WTC11 (cell line): ENCODE measurements at places on chromosomes 3 and 15.

- DNase-seq = no peak
These were observed 14.2 kb upstream of the NRROS start for GRCh38 chr3:196625331-196625730.

GRCh38 chr3:176712191-176712590 lies 485.1 kb downstream of the TBL1XR1 start:
- no peak for DNase-seq

DNA sequence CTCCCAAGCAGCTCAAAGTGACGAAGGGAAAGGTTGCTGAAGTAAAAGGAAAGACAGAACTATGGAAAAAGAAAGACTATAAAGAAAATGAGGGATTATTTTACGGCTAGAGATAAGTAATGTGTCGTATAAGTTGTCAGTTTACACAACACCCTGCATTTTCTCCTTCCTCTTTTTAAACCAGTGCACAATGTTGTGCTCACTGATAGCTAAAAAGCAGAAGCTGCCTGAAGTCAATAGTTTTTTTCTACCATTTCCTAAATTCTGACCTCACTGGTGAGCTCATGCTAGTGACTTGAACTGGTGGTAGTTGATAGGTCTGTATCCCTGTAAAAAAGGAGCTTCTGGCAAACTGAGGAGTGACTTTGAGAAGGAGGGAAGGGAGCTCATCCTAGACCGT lies 368.6 kb upstream of the GBE1 start:
- no peak for DNase-seq

DNA sequence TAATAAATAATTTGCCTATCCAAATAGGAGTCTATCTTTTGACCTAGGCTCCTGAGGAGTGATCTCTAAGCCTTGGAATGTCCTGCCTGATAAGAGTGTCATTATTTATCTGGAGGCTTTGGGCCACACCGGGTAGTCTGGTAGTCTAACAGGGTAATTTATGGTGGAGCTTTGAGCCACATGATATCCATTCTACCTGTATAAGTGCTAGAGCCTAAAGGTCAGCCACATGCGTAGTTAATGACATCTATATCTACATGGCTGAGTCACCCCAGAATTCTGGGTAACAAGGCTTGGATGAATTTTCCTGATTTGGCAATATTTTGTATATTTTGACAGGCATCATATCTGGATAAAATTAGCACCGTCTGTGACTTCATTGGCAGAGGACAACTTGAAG lies 681.4 kb downstream of the MCTP2 start:
- no peak for DNase-seq

GRCh38 chr15:58369956-58370355 lies 61.8 kb upstream of the LIPC start:
- no peak for DNase-seq

DNA sequence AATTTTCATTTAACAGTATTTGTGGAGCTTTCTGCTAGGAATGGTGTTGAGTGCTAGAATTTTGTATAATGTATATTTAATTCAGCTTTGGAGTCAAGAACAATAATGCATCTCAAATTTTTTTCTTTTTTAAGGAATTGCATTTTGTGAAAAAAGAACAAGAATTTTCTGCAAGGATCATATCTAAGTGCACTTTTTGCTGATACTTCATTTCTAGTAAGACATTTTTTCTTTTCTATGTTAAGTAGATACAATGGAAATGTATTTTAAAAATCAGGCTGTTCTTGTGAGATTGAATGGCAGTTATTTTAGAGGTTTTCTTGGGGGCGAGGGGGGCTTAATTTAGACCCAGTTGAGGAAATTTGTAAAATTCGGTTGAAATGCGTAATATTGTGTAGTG lies 32.5 kb downstream of the MEF2A start:
- DNase-seq = no peak

GRCh38 chr3:170746175-170746942 lies 123.6 kb downstream of the RPL22L1 start:
- DNase-seq = no peak

DNA sequence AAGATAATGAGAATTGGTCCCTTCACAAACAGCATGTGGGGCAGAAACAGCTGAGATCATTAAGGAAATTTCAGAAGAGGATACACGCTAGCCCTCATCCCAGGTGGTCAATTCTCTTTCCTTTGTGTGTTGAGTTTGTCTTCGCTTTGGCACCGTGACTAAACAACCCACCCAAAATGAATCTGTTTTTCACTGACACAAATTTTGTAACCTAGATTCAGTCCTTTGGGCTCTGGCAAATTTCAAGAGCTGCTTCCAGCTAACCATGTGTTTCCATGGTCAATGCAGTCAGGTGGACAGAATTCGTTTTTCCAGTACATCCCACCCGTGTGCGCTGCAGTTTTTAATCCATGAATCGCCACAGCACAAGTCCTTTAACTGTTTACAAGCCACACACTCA lies 435.4 kb downstream of the WDR72 start:
- DNase-seq = no peak

- DNase-seq = no peak
These were observed 3.5 kb downstream of the SMAD6 start for GRCh38 chr15:66705277-66706146.

GRCh38 chr3:24596626-24597025 lies 102.0 kb upstream of the THRB start:
- no peak for DNase-seq

DNA sequence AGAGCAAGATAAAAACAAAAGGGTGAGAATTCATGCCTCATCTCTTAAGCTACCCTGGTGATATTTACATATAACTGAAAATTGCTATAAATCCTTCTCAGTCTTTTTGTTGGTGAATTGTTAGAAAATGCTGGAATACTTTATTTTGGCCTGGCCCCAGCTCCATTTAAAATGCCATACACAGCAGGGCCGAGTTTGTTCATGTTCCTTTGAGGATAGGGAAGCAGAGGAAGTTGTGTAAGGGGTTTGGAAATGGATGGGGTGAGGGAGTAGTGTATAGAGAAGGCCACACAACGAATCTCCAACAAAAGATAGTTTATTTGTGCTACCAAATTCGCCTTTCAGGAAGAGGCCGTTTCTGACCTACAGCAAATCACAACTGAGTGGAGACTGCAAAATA lies 78.6 kb upstream of the ADAMTS9 start:
- no peak for DNase-seq
